ENCODE measurements at places on chromosomes 5 and 9. TPM values are rescaled to one million over a fixed set of nuclear protein-coding genes. Genes with fewer than 3 reads are reported as not detected.
A peak's percentile ranks its signal among the peaks of the same experiment; 100 is the strongest.

DNA sequence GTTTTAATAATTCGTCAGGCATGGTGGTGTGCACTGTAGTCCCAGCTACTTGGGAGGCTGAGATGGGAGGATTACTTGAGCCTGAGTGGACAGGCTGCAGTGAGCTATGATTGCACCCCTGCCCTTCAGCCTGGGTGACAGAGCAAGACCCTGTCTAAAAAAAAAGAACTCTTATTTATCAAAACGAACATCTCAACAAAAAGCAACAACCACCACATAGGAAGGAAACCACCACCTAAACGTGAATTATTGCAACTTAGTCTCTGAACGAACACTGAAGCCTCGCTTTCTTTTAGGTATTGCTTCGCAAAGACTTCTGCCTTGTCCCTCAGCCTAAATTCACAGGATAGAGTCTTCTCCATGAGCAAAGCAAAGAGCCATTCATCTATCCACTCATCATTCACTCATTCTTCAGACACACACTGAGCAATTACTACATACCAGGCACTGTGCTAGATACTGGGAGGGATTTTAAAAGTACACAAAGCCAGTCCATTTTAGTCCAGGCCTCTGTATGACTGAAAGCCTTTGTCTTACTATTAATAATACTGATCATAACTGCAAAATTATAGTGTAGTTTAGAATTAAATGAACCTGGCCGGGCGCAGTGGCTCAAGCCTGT lies 57.4 kb downstream of the THBS4 start:
- DNase-seq, result no peak

DNA sequence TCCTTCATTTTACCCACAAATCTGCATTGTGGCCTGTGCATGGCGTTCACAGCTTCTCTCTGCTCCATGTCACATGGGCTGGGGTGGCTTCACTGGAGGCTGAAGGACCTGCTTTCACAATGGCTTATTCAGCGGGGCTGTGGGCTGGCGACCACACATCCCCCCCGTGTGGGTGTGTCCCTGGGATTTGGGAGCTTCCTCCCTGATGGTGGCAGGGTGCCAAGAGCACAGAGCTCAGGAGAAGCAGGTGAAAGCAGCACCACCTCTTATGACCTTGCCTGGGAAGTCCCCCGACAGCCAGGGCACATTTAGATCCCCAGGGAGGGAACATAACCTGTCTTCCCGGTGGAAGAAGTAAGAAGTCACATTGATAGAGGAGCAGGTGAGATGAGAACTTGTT lies 5.0 kb upstream of the MED10 start:
- no peak for DNase-seq

DNA sequence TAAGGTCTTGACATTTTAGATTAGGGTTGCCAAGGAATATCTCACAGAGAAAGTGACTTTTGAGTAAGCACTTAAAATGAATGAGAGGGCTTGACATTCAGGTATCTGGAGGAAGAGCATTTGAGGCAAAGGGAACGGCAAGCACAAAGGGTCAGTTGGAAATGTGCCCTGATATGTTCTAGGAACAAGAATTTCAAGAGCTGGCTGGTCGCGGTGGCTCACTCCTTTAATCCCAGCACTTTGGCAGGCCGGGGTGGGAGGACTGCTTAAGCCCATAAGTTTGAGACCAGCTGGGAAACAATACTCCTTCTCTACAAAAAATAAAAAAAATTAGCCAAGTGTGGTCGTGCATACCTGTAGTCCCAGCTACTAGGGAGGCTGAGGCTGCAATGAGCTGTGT lies 16.5 kb downstream of the KIAA1958 start:
- no peak for DNase-seq

- DNase-seq, result peak; percentile 11
Observed at GRCh38 chr5:69492923-69493395, 369 bp downstream of the OCLN start.

GRCh38 chr5:178196281-178196812 lies 8.0 kb upstream of the HNRNPAB start:
- no peak for DNase-seq

DNA sequence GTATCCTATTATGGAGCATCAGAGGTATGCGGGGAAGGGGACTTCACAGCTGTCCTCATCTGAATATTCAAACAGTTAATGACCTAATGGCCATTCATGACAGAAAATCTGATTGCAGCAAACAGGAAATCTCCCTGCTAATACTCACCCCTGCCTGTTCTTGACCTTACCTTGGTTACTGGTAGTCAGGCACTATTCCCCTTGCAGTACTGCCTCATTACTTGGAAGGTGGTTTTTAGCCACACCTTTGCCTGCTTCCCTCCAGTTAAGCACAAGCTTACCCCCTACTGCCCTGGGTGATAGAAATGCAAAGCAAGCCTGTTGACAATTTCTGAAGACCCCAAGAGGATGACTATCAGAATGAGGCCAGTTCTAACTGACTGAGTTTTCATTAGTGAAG lies 332.4 kb downstream of the NTRK2 start:
- DNase-seq, result no peak

DNA sequence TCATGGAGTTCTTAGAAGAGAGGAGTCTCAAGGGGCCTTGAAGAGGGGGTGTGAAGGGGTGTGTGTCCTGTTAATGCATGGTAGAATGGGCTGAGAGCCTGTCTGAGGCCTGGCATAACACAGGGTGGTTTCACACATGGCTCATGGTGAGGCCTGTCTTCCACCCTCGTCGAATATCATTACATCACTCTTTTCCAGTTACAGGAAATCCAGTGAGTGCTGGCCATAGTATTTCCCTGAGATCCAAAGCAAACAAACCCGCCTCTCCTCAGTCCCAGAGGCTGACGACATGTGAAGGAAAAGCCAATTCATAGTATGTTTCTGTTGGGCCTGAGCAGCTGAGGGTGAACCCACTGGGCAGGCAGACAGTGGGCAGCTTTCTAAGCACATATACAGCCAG lies 159.4 kb upstream of the NR3C1 start:
- DNase-seq, result peak; percentile 91

GRCh38 chr5:81980160-81980559 lies 8.3 kb downstream of the ATG10 start:
- DNase-seq, result no peak

DNA sequence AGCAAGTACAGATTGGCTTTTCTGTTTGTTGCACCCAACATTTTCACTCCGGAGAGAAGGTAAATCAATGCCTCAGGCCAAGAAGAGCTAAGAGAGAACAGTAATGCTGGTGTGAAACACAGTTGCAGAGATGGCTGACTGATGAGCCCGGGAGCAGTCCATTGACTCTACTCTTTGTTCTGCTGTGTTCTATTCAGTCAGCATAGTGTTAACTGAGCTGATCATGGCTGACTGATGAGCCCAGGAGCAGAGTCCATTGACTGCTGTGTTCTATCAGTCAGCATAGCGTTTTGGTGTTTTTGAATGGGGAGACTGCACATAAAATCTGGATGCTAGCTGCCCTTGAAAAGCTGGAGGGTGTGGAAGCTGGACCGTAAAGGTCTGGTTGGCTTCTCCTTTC lies 141.4 kb downstream of the FRMD3 start:
- DNase-seq, result no peak

DNA sequence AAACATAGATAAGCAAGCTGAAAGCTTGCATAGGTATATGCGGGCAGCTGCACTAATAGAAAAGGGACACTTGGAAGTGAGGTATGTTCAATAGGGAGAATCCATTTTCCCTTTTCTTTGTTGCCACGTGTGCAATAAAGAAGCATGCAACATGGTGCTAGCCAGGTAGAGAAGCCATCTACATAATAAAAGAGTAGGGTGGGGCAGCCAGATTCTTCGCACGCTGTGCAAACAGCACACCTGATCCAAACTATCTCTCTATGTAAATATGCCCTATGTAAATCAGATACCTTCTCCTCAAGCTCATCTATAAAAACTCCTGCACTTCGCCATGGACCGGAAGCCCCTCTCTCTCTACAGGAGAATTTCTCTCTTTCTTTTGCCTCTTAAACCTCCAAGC lies 91.9 kb upstream of the C9orf72 start:
- no peak for DNase-seq

DNA sequence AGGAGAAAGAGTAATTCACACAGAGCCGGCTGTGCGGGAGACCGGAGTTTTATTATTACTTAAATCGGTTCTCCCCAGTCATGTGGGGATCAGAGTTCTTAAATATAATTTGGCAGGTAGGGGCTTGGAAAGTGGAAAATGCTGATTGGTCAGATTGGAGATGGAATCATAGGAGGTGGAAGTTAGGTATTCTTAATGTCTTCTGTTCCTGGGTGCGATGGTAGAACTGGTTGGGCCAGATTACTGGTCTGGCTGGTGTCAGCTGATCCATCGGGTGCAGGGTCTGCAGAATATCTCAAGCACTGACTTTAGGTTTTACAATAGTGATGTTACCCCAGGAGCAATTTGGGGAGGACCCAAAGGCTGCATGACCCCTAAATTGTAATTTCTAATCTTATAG lies 4.6 kb upstream of the CERCAM start:
- no peak for DNase-seq

GRCh38 chr9:97403746-97404316 lies 8.1 kb upstream of the TDRD7 start:
- no peak for DNase-seq

DNA sequence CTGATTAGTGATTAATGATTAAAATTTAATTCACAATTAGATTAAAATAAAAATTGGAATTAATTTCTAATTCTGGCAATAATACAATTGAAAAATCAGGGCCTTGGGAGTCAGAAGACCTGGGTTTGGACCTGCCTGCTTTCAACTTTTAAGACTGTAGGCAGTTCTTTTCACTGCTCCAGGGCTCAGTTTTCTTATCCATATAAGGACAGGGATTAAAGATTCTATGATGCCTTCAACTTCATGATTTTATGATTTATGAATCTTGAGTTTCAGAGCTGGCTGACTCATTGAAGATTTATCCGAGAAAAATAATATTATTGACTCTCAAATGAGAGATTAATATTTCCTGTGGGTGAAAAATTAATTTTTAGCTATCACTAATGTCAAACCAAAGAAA lies 208.6 kb upstream of the ANKH start:
- no peak for DNase-seq

DNA sequence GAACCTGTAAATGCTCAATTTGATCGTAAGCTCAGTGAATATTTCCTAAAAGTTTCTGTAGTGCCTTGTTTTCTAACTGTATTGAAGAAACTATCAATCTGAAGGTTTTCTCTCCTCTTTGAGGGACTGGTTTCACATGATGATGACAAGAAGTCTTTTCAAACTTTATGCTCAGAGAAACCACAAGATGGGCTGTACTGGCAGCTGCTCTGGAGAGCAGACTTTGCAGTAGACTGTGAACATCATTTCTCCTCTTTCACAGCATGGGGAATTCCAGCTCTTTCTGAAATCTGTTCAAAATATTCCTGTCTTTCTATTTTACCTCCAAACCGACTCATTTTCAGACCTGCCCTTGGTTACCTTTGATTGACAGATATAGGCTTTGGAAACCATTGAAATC lies 194.4 kb downstream of the IZUMO3 start:
- DNase-seq, result no peak

DNA sequence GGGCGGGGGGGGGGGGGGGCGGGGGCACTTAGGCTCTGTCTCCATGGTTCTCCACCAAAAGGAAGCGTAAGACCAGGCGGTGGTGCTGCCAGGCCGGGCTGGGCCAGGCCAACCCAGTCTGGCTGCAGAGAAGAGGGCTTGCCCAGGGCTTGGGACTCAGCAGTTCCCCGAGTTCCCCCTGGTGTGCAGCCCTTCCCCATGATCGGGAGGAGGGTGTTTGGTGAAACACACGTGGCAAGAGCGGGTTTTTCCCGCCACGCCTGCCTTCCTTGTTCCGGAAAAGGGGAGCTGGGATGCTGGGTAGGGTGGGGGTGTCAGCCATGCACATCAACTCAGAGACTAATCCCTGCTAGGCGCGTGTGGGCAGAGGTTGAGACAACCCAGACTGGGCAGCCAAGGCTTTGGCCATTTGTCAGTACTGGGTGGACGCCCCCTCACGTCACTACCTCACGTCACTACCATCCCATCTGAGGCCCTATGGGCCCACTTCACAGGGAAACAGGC lies 32.9 kb downstream of the PRRX2 start:
- peak; percentile 20 for DNase-seq

- no peak for DNase-seq
Observed at GRCh38 chr5:39024884-39025283, 49.3 kb downstream of the RICTOR start.

- DNase-seq, result peak; percentile 55
Observed at GRCh38 chr5:15837551-15838289, 337.7 kb downstream of the FBXL7 start.

- no peak for DNase-seq
Observed at GRCh38 chr9:77773381-77773780, 125.3 kb upstream of the GNA14 start.

DNA sequence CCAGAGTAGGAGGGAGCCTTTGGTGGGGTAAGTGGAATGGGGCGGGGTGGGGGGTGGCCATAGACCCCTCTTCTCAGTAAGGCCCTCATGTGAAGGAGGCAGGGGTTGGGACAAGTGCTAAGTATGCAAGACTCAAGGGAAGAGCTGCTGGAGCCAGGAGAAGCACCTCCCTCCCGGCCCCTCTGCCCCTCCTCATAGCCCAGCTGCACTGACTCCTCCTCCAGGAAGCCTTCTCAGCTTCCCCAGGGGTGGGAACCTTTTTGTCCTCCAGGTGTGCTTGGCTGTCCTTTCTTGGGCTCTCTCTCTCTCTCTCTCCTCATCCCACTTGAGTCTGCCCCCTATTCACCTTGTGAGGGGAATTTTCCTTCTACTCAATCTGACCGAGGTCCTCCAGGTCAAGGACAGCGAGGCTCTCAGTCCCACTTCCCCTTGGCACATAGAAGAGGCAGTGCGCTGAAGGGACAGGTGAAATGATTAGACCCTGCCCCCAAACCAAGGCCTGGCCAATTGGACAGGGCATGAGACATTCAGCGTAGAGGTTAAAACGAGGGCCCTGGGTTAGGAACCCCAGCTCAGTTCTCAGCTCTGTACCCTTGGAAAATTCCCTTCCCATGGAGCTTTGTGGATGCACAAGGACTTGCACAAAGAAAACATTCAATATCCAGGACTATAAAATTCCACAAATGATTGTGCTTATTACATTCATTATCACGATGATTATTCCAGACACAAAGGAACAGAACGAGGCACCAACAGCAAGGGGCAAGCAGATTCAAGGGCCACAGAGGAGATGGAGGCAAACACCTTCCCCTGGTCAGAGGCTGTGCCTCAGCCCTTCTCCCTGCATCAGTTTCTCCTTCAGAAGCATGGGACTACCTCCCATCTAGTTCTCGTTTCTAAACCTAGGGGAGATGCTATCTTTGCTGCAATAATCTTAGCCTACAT lies 45.6 kb upstream of the IL17B start:
- DNase-seq, result no peak

GRCh38 chr5:135429301-135430134 lies 17.6 kb downstream of the DCANP1 start:
- peak; percentile 95 for DNase-seq

Gene ANKRD31
- 0.15 TPM for polyA plus RNA-seq

Gene CDC14B
- polyA plus RNA-seq, result 49.4 TPM

Gene SLC45A2
- polyA plus RNA-seq, result not detected

Gene FOXD4L4
- polyA plus RNA-seq, result not detected

Gene FAM53C
- 52.8 TPM for polyA plus RNA-seq

Gene SLC34A3
- polyA plus RNA-seq, result 0.24 TPM

Gene CHSY3
- polyA plus RNA-seq, result 1.8 TPM

Gene PTGS1
- not detected for polyA plus RNA-seq

Gene SLC34A1
- polyA plus RNA-seq, result not detected

Gene ABO
- polyA plus RNA-seq, result not detected

Gene TLX3
- polyA plus RNA-seq, result not detected

Gene NUTM2G
- 0.40 TPM for polyA plus RNA-seq

Gene FAM163B
- not detected for polyA plus RNA-seq

Gene ARL15
- polyA plus RNA-seq, result 23.2 TPM

Measured in cardiac muscle cell (in vitro differentiated cells and primary cell).